ENCODE measurements at places on chromosomes 5 and 9.

- DNase-seq, result no peak
These were observed 13.9 kb downstream of the TLR4 start for GRCh38 chr9:117718085-117718484.

- no peak for DNase-seq
These were observed 126.4 kb downstream of the GAPVD1 start for GRCh38 chr9:125387861-125388524.

GRCh38 chr5:120139039-120139438, 325.1 kb upstream of the PRR16 start:
- DNase-seq, result no peak

GRCh38 chr5:35803191-35803651, 53.5 kb upstream of the IL7R start:
- DNase-seq, result no peak

GRCh38 chr5:123441408-123441807, 18.2 kb upstream of the CEP120 start:
- DNase-seq, result no peak

DNA sequence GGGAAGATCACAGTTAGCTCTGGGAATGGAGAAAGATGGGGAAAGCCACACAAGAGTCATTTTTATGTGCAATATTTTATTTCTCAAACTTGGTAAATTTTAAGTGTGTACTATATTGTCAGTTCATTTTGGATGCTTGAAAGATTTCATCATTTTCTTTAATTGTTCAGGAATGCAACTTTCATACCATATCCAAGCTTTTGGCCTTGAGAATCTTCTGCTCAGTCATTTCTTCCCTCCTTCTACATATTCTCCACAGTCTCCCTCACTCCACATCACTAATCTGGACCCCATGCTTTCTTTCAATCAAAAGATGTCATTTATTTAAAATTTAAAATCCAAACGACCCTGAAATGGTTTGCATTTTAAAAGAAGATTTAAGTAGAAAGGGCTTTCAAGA, 135.4 kb downstream of the FAM114A2 start:
- no peak for DNase-seq

GRCh38 chr9:27194401-27195091, 85.5 kb downstream of the TEK start:
- DNase-seq, result no peak

DNA sequence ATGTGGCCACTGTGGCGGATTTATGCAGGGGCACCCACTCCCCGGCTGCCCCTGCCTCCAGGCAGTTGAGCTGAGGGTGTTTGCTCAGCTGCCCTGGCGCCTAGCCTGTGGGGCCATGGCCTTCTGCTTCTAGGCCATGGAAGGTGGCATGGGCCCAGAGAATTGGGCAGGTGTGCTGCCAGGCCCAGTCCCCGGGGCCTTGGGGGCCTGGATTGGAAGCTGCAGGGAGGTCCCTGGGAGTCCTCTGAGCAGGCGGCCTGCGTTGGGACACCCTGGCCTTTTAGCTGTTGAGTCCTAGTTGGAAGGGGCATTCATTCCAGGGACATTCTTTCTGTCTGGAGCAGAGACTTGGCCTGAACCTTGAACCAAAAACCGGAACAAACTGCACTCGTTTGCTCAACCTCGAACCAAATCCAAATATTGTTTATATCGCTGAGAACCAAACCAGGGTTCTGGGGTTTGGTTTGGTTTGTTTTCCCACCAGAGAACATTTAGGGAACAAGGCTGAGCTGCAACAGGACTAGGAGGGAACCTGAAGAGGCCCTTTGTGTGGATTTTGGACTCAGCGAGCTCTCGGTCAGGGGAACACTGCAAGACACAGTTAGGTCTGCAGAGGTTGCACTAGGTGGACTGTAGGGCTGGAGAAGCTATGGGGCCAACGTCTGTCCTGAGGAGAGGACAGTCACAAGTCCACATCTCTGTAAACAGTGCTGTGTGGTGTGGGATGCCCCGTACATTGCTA, 116.8 kb downstream of the BOD1 start:
- DNase-seq, result peak; percentile 63

DNA sequence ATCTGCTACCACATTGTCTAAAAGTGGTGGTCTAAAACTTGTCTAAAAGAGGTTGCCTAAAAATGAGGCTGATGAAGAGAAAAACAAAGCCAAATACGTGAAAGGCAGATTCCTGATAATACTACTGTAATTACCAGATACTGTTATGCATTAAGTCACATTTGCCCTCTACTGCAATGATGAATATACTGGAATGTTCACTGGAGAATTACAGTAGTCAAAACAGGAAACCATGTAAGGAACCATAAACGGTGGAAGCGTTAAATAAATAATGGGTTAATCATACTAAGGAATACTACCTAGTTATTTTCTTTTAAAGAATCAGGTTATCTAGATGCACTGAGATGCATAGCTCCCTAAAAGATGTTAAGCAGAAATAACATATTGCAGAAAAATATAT, 201.3 kb downstream of the MCTP1 start:
- DNase-seq, result no peak

DNA sequence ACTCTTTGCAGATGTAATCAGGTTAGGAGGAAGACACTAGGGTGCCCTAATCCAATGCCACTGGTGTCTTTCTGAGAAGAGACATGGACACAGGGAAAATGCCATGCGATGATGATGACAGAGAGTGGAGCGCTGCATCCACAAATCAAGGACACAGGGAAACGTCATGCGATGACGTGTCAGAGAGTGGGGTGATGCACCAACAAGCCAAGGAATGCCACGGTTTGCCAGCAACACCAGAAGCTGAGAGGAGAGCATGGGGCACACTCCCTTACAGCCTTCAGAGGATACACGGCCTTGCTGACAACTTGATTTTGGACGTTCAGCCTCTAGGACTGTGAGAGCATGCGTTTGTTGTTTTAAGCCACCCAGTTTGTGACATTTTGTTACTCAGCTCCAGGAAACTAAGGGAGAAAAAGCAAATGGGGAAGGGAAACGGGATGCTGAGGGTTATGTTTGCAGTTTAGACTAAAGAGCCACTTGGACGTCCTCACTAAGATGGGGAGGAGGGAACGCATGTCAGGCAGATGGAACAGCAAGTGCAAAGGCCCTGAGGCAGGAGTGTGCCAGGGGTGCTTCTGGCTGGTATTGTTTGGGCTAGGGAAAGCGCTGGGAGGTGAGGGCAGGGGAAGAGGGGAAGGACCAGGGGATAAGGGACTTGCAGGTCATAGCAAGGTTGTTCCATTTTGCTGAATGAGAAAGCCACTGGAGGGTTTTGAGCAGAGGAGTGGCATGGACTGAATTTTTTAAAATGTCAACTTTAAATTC, 2.5 kb upstream of the TENT4A start:
- peak; percentile 40 for DNase-seq

GRCh38 chr5:31807789-31808540, 169.0 kb downstream of the PDZD2 start:
- no peak for DNase-seq

- no peak for DNase-seq
These were observed 62.1 kb downstream of the TRIM32 start for GRCh38 chr9:116749176-116749575.

DNA sequence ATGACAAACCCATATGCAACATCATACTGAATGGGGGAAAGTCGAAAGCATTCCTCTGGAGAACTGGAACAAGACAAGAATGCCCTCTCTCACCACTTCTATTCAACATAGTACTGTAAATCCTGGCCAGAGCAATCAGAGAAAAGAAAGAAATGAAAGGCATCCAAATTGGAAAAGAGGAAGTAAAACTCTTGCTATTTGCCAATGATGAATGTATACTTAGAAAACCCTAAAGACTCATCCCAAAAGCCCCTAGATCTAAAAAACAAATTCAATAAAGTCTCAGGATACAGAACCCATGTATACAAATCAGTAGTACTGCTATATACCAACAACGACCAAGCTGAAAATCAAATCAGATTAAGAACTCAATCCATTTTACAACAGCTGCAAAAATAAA, 66.9 kb downstream of the SPATA31C2 start:
- no peak for DNase-seq

GRCh38 chr9:133897675-133898074, 94.4 kb downstream of the VAV2 start:
- DNase-seq, result no peak

- DNase-seq, result no peak
These were observed 35.0 kb downstream of the ARL15 start for GRCh38 chr5:54275361-54275760.

DNA sequence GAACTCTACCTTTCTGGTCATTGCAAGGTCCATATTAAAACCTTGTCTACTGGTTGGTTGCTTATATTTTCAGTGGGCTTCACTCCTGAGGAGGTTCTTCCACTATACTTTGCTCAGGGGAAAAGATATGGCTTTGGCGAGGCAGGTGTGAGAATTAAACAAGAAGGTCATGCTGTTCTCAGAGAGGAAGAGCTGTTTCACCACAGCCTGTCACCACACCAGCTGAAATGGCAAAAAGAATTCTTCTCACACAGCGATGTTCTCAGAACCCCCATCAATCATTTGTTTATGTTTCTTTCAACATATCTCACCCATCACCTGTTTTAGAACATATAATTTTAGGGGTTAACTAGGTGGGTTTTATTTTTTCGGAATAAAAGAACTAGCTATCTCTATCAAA, 38.6 kb downstream of the CAPSL start:
- DNase-seq, result no peak

GRCh38 chr5:17234374-17234773, 16.9 kb downstream of the BASP1 start:
- no peak for DNase-seq

- DNase-seq, result no peak
These were observed 313 bp downstream of the BRIX1 start for GRCh38 chr5:34915856-34916192.

DNA sequence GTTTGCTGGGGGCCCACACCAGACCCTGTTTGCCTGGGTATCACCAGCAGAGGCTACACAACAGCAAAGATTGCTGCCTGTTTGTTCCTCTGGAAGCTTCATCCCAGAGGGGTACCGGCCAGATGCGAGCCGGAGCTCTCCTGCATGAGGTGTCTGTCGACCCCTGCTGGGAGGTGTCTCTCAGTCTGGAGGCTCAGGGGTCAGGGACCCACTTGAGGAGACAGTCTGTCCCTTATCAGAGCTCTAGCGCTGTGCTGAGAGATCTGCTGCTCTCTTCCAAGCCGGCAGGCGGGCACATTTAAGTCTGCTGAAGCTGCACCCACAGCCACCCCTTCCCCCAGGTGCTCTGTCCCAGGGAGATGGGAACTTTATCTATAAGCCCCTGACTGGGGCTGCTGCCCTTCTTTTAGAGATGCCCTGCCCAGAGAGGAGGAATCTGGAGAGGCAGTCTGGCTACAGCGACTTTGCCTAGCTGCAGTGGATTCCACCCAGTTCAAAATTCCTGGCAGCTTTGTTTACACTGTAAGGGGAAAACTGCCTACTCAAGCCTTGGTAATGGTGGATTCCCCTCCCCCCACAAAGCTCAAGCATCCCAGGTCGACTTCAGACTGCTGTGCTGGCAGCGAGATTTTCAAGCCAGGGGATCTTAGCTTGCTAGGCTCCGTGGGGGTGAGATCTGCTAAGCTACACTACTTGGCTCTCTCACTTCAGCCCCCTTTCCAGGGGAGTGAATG, 206.0 kb upstream of the TLX3 start:
- no peak for DNase-seq

DNA sequence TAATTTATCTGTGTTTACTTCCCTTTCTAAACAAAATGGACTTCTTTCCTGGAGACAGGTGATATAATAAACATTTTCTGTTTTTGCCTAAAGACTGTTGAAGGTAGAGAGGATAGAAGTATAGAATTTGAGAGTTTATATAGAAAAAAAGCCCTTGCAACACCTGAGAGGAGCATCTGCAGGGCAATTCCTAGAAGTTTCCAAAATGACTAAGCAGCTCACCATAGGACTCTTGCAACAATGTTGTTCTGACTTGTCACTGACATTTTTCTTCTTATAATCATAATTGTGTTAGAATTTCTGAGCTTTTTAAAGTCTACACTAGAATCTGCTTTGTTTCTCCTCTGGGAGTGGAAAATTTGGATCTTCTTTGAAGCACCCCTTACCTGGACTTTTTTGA, 216.8 kb downstream of the TUSC1 start:
- DNase-seq, result no peak

DNA sequence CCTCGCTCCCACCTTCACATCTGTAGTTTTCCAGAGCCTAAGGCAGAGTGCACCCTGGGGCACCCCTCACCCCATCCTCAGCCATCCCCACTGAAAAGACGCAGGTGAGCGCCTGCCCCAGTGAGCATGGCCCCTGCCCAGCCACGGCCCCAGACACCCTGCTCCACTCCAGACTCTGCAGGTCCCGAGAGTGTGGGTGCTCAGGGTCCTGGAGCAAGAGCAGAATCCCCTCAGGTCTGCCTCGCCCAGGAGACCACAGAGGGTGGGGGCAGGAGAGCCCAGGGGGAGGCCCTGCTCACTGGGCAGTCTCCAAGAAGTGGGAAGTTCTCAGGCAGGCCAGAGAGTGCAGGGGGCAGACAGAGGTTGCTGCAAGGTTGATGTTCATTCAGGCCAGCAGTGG, 158.6 kb upstream of the PPP1R26 start:
- DNase-seq, result no peak

GRCh38 chr5:149141957-149142851, 911 bp downstream of the ABLIM3 start:
- peak; percentile 77 for DNase-seq

DNA sequence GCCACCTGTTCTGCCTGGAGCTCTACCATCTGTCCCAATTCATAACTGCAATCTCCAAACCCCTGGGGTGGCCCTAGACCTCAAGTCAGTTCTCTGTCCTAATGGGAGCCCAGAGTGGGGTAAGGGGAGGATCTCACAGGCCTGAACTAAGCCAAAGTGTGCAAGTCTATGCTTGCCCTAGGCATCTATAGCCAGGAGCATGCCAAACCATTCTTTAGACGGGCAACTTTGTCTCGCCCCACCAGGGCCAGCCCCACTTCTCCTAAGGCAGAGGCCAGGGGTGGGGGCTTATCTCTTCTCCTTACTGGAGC, 3.3 kb downstream of the ACSL6 start:
- DNase-seq, result no peak

GRCh38 chr5:37867654-37868053, 27.8 kb upstream of the GDNF start:
- no peak for DNase-seq

DNA sequence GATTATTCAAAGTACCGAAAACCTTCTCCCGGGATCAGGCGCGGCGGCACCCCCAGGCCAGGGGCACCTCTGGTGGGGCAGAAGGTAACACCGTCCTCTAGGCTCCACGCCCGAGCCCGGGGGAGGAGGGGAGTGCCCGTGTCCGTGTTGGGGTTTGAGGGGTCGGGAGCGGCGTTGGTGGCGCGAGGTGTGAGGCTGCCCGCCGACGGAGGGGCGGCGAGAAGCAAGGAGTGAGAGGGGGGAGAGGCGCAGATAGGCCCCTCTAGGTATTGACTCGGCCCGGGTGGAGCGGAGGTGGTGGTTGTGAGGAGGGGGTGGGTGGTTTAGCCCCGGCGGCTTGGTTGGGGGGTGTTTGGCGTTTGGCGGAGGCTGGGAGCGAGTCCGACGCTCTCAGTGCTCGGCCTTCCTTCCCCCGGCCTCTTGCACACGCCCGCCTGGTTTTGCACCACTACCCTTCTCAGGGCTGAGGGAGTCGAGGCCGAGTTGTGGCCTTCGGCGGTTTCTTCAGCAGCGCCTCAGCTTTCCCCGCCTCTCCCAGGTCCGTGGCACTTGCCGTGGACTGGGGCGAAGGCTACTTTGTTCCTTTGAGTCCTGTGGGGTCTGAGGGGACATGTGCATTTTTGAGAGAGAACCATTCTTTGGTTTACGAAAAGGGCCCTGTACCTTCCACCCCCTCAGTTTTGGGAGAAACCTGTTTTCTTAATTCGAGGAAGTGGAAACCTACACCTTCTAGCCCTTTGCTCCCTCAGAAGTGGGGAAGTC, 450 bp downstream of the GPBP1 start:
- DNase-seq, result peak; percentile 59
